ENCODE measurements at places on chromosomes 5 and 9. TPM values are rescaled to one million over a fixed set of nuclear protein-coding genes. Genes with fewer than 3 reads are reported as not detected.
A peak's percentile ranks its signal among the peaks of the same experiment; 100 is the strongest.

DNA sequence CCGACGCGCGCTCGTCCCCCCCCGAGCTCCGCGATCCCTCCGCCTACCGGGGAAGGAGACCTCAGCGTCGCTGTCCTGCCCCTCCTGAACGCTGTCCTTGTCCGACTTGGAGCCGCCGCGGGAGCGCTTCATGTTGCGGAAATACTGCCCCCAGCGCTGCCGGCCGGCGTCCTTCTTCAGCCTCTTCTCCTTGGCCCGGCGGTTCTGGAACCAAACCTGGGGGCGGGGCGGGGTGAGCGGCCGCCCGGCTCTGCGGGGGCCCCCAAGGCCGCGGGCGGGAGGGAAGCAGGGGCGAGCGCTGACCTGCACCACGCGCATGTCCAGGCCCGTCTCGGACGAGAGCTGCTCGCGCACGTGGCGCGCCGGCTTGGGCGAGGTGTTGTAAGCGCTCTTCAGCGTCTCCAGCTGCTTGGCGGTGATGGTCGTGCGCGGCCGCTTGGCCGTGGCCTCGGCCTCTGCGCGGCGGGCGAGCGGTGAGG is 6.3 kb downstream of the LHX3 start:
- DNase-seq = no peak
- H3K27me3 ChIP-seq = peaks cover 32% of the 10 kb centered on the region
- H3K36me3 ChIP-seq = no peaks in the 10 kb centered on the region
- no peak overlapping the region for H3K4me3 ChIP-seq
- peaks cover 20% of the 10 kb centered on the region for H3K4me1 ChIP-seq

- no peaks in the 10 kb centered on the region for H3K27me3 ChIP-seq
- H3K4me3 ChIP-seq = peak overlapping the region; percentile 97
- peaks cover 2% of the 10 kb centered on the region for H3K36me3 ChIP-seq
- peak overlapping the region; percentile 61 for H3K27ac ChIP-seq
Measured at GRCh38 chr9:15307523-15307841, 466 bp upstream of the TTC39B start.

- no peak for DNase-seq
- no peaks in the 10 kb centered on the region for H3K4me1 ChIP-seq
- no peak overlapping the region for H3K4me3 ChIP-seq
- H3K27me3 ChIP-seq = peaks cover 2% of the 10 kb centered on the region
Measured at GRCh38 chr9:81893929-81894328, 34.3 kb upstream of the SPATA31D4 start.

- H3K4me1 ChIP-seq = no peaks in the 10 kb centered on the region
- no peak for DNase-seq
- no peak overlapping the region for H3K4me3 ChIP-seq
- H3K27ac ChIP-seq = no peak overlapping the region
- no peaks in the 10 kb centered on the region for H3K27me3 ChIP-seq
- no peaks in the 10 kb centered on the region for H3K36me3 ChIP-seq
Measured at GRCh38 chr5:9499498-9499876, 46.4 kb downstream of the SEMA5A start.

- no peaks in the 10 kb centered on the region for H3K36me3 ChIP-seq
- H3K27ac ChIP-seq = no peak overlapping the region
- H3K4me3 ChIP-seq = no peak overlapping the region
Measured at GRCh38 chr5:73825199-73825598, 199.2 kb downstream of the ARHGEF28 start.

- peaks cover 2% of the 10 kb centered on the region for H3K4me1 ChIP-seq
- no peaks in the 10 kb centered on the region for H3K27me3 ChIP-seq
- DNase-seq = no peak
- H3K4me3 ChIP-seq = no peak overlapping the region
- H3K36me3 ChIP-seq = no peaks in the 10 kb centered on the region
Measured at GRCh38 chr9:112520069-112520468, 33.4 kb downstream of the KIAA1958 start.

DNA sequence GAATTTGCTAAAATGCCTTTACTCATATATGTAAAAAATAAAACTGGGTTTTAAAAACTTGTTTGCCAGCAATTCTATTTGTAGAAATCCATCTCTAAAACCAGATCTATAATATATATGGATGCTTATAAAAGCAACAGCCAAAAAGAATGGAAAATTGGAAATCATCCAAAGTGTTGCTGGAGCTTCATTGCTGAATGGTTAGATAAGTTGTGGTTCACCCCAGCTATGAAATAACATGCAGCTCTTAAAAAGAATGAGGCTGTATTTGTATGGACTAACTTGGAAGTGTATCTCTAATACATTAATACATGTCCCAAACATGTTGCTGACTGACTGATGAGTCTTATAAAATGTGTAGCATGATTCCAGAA is 76.2 kb downstream of the STK10 start:
- H3K27ac ChIP-seq = peak overlapping the region; percentile 98
- H3K4me1 ChIP-seq = peaks cover 80% of the 10 kb centered on the region
- H3K36me3 ChIP-seq = peaks cover 52% of the 10 kb centered on the region
- no peak for DNase-seq

DNA sequence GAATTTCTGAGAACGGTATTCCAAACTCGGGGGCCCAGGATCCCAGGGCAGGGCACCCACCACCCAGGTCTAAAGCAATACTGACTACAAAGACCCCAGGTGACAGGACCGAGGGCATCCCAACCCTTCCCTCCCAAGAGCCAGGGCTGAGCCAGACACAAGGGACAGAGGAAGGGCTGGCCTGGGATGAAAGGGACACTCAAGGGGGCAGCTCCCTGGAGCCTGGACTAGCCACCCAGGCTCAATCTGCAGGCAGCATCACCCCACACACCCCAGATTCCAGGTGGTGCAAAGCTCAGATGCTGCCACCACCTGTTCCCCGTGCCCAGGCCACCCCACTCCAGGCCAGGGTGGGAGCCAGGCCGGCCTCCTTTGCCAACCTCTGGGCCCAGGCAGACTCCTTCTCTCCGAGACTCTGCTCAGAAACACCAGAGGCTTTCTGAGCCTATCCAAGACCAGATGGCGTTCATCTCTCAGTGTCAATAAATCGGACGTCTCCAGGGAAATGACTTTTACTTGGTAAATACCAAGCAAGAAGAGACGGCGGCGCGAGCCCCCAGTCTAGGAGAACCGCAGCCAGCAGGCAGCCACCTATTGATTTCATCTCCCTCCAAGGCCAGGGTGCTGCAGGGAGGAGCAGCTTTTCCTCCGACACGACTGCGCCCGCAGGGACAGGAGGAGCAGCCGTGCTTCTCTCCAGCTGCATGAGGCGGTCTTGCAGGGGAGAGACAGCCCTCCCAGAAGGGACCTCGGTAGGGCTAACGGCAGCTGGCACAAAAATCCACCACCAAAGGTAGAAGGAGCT is 94.1 kb upstream of the ADAMTS2 start:
- H3K27ac ChIP-seq = no peak overlapping the region
- no peak overlapping the region for H3K4me3 ChIP-seq
- no peak for DNase-seq
- no peaks in the 10 kb centered on the region for H3K36me3 ChIP-seq
- no peaks in the 10 kb centered on the region for H3K4me1 ChIP-seq
- peaks cover 2% of the 10 kb centered on the region for H3K27me3 ChIP-seq

GRCh38 chr5:27234916-27235315 is 196.5 kb upstream of the CDH9 start:
- no peaks in the 10 kb centered on the region for H3K36me3 ChIP-seq
- no peak overlapping the region for H3K27ac ChIP-seq
- no peaks in the 10 kb centered on the region for H3K4me1 ChIP-seq
- H3K4me3 ChIP-seq = no peak overlapping the region
- H3K27me3 ChIP-seq = no peaks in the 10 kb centered on the region
- DNase-seq = no peak

- H3K36me3 ChIP-seq = no peaks in the 10 kb centered on the region
- no peak overlapping the region for H3K4me3 ChIP-seq
- H3K27ac ChIP-seq = no peak overlapping the region
- H3K4me1 ChIP-seq = peaks cover 3% of the 10 kb centered on the region
- DNase-seq = no peak
Measured at GRCh38 chr9:3875361-3876132, 349.7 kb upstream of the RFX3 start.

DNA sequence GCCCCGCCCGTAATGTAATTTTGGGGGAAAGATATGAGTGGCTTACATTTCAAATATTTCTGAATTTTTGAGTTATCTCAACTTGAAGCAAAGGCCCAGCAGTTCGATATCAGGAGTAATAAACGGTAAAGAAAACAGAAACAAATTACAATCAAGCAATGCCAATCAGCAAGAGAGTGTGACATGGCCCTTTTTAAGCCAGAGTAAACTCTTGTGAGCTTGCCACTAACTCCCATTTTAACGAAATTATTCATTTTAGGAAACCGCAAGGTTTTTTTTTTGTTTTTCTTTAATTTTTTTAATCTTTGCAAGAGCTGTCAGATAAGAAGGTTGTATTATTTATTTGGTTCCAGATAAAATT is 17.6 kb upstream of the CDK7 start:
- H3K4me3 ChIP-seq = peak overlapping the region; percentile 100
- H3K36me3 ChIP-seq = peaks cover 19% of the 10 kb centered on the region
- H3K4me1 ChIP-seq = peaks cover 24% of the 10 kb centered on the region
- no peaks in the 10 kb centered on the region for H3K27me3 ChIP-seq

DNA sequence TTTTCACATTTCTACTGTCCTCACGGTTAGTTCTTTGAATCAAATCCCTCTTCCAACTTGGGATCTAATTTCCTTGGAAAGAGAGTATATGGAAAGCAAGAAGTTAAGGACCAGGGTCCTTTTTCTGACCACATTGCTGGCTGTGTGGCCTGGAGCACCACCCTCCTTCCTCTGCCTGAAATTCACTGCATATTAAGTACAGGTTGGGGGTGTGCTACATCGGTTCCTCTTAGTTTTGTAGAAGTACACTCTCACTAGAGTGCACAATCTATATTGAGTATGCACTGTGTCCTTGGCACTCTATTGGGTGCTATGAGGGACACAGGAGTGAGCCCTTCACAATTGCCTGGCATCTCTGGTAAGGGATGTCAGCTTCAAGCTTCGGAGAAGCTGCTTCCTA is 53.8 kb upstream of the KLF9 start:
- H3K4me1 ChIP-seq = no peaks in the 10 kb centered on the region
- peaks cover 4% of the 10 kb centered on the region for H3K27me3 ChIP-seq
- no peak overlapping the region for H3K4me3 ChIP-seq

GRCh38 chr5:179415291-179416060 is 70.2 kb upstream of the ADAMTS2 start:
- DNase-seq = no peak
- no peak overlapping the region for H3K4me3 ChIP-seq
- H3K27me3 ChIP-seq = peaks cover 12% of the 10 kb centered on the region
- no peak overlapping the region for H3K27ac ChIP-seq
- no peaks in the 10 kb centered on the region for H3K36me3 ChIP-seq
- no peaks in the 10 kb centered on the region for H3K4me1 ChIP-seq

GRCh38 chr5:54117957-54118356 is 192.4 kb downstream of the ARL15 start:
- peaks cover 6% of the 10 kb centered on the region for H3K36me3 ChIP-seq
- H3K27ac ChIP-seq = no peak overlapping the region
- no peaks in the 10 kb centered on the region for H3K27me3 ChIP-seq
- no peak for DNase-seq

DNA sequence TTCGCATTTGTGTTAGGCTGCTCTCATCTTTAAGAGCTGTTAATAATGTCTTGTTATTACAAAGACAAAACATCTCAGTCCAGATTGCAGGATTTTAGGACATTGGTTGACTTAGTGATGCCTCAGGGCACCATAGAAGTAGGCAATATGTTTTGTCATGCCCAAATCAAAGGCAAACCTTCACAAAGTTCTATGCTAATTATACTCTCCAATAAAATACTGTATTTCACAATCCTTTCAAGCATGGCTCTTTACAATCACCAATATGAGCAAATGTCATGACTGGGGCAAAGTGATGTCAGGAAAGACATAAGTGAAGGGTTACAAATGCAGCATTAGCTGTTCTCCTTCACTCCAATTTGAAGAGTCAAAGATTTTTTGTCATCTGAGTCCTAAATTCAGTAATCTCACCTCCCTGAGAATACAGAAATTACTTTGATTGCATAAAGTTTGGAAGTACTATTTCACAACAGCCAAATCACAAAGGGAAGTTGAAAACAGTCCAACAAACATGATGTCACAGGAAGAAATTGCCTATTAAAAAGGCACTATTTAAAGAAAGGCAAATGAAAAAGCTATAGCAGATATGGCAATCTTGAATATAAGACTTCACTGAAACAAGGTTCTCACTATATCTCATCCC is 303.2 kb downstream of the PRR16 start:
- H3K4me1 ChIP-seq = no peaks in the 10 kb centered on the region
- H3K36me3 ChIP-seq = no peaks in the 10 kb centered on the region
- no peak overlapping the region for H3K27ac ChIP-seq
- no peaks in the 10 kb centered on the region for H3K27me3 ChIP-seq
- no peak for DNase-seq
- H3K4me3 ChIP-seq = no peak overlapping the region

DNA sequence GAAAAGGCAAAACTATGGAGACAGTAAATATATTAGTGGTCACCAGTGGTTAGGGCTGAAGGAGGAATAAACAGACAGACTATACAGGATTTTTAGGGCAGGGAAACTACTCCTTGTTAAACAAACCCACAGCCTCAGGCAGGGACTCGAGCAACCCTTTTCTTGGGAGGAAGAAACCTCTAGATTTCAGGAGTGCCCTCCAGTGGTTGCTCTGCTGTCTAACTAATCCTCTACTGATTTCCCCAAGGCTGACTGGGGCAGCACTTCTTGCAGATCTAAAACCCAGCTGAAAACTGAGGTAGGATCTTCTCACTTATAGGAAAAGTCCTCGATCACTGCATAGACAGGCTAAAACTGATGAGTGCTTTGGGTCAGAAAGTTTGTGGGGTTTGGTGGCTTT is 176.8 kb downstream of the ISOC1 start:
- H3K4me1 ChIP-seq = no peaks in the 10 kb centered on the region
- no peak overlapping the region for H3K4me3 ChIP-seq
- H3K36me3 ChIP-seq = no peaks in the 10 kb centered on the region

- no peaks in the 10 kb centered on the region for H3K4me1 ChIP-seq
- H3K4me3 ChIP-seq = no peak overlapping the region
- H3K36me3 ChIP-seq = no peaks in the 10 kb centered on the region
- DNase-seq = no peak
- no peak overlapping the region for H3K27ac ChIP-seq
Measured at GRCh38 chr5:106699198-106699597, 971.5 kb downstream of the EFNA5 start.

- H3K4me3 ChIP-seq = no peak overlapping the region
- peaks cover 13% of the 10 kb centered on the region for H3K4me1 ChIP-seq
- H3K27me3 ChIP-seq = peaks cover 11% of the 10 kb centered on the region
- H3K36me3 ChIP-seq = no peaks in the 10 kb centered on the region
- DNase-seq = no peak
Measured at GRCh38 chr9:136078024-136078423, 17.1 kb downstream of the NACC2 start.

Gene CER1
- total RNA-seq = not detected

Gene ZNF883
- total RNA-seq = 0.33 TPM

Gene PCDHB16
- total RNA-seq = not detected

Gene NUTM2G
- total RNA-seq = not detected

Gene PCDHB5
- not detected for total RNA-seq

Gene CARD9
- total RNA-seq = 0.89 TPM

Gene SLC25A48
- total RNA-seq = not detected

Gene CCNO
- total RNA-seq = not detected

Gene C9orf50
- not detected for total RNA-seq

Gene SAXO1
- total RNA-seq = not detected

Measured in activated B cell treated with CpG ODN at 0.5 μM for 24 hours (primary cell).